ENCODE measurements at places on chromosomes 11 and 22.
A peak's percentile ranks its signal among the peaks of the same experiment; 100 is the strongest.

GRCh38 chr11:69501891-69502860 lies 20.7 kb downstream of the LINC01488 start:
- no peak for DNase-seq

GRCh38 chr11:10893714-10894151 lies 35.9 kb upstream of the ZBED5 start:
- peak; percentile 96 for DNase-seq

DNA sequence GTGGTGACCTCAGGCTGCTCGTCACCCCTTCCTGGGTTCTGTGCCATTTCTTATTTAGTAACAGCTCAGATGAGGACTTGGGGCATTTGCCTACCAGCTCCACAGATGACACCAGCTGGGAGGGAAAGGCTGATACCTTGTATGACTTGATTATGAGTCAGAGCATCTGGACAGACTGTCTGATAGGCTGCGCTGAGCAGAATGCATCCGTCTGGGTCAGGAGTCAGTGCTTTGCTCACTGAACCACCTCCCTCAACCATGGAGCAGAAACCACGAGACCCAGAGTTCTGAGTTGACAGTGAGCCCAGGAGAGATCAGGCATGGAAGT lies 6.8 kb downstream of the ST14 start:
- peak; percentile 76 for DNase-seq

GRCh38 chr11:8096575-8096974 lies 15.6 kb downstream of the TUB start:
- no peak for DNase-seq

DNA sequence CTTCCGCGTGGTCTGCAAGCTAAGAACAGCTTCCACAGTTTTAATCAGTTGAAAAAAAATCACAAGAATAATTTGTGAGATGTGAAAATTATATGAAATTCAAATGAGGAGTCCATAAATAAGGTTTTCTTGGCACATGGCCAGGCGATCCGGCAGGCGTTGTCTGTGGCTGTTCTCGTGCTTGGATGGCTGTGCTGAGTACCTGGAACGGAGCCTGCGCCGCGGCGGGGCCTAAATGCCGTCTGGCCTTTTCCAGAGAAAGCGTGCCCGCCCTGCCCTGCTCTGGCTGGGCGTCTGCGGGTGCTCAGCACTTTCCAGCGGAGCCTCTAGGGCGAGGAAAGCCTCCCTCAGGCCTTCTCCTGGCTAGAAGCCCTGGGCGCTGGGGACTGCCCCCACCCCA lies 41.8 kb downstream of the OSBPL5 start:
- peak; percentile 76 for DNase-seq

GRCh38 chr22:26768952-26769351 lies 111.6 kb downstream of the MIAT start:
- DNase-seq, result no peak

DNA sequence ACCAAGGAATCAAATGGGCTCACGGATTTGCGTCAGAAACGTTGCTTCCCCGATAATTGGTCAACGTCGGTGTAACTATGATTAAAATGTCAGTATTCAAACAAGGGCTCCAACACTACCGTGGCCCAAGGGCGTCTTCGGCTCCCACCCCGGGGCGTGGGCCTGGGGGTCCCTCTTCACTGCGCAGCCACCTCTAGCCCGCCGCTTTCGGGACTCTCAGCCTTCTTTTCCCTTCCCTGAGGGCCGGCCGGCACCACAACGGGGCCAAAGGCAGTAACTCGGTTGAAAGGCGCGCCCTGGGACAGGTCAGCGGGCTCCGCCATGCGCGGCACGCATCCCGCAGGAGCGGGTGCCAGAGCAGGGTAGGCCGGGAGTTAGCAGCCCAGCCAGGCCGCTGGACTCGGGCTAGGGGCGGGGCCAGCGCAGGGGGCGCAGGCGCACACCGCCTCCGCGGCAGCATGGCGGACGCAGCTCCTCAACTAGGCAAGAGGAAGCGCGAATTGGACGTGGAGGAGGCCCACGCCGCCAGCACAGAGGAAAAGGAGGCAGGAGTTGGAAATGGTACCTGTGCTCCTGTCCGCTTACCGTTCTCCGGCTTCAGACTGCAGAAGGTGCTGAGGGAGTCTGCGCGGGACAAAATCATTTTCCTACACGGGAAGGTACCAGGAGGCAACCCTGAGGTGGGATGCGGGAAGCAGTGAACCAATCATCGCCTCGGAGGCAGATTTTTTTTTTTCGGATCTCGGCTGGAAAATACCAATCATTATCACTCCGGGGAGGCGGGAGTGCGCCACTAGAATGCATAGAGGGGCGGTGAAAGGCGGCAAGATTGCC lies at the start of gene DCPS:
Gene DCPS (plus strand): TSS at position 438 of the 834 bp plus-strand sequence. CDS start 21 bp downstream, at position 459.
- DNase-seq, result peak; percentile 90

- no peak for DNase-seq
Observed at GRCh38 chr22:33584152-33584551, 336.1 kb downstream of the LARGE1 start.

GRCh38 chr11:17876827-17877226 lies 136.0 kb downstream of the SERGEF start:
- no peak for DNase-seq

DNA sequence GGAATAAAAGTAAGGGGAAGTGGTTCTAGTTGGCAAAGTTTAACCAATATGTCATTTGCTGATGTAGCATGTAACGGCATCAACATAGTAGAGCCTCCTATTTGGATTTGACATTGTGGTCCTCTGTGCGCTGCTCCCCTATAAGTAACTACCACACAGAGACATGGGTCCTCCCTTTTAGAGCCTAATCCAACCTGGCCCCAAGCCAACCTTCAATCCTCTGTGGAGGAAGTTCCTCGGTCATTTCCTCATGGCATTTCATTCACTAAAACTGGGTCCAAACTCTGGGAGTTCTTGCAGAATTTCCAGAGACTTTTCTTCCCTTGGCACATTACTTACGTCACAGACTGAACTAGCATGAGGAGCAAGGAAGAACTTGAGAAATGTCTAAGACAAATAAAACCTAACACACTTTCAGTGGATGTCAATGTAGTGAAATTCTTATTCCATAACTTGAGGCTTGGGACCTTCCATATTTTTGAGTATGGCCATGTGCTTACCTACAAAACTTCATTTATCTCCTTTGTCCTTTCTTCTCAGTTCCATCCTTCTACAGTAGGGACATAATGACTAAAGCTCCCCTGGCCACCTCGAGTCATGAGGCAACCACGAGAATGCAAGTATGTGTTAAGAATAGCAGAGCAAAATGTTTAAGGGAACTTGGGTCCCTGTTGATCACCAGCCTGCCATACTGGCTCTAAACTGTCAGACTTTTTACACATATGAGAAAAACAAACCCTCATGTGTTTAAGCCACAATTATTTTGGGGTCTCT lies 34.7 kb downstream of the MMP20 start:
- DNase-seq, result no peak

GRCh38 chr22:33347002-33347401 lies 288.8 kb upstream of the SYN3 start:
- no peak for DNase-seq

DNA sequence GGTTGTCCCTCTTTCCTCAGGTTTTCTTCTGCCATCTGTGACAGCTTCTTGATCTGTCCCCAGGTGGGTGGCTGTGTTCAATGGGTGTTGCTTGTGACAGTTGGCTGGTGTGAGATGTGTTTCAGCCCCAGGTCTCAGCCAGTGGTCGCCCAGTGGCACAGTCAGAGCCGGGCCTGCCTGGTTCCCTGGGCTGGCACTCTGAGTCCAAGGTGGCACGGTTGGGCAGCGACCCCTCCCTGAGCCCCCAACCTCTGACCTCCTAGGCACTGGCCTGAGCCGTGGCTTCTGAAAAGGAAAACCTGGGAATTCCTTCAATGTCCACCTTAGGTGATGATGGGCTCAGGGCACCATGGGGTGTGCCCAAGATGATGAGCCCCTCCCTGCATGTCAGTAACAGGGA lies 14.0 kb upstream of the PRODH start:
- DNase-seq, result no peak

DNA sequence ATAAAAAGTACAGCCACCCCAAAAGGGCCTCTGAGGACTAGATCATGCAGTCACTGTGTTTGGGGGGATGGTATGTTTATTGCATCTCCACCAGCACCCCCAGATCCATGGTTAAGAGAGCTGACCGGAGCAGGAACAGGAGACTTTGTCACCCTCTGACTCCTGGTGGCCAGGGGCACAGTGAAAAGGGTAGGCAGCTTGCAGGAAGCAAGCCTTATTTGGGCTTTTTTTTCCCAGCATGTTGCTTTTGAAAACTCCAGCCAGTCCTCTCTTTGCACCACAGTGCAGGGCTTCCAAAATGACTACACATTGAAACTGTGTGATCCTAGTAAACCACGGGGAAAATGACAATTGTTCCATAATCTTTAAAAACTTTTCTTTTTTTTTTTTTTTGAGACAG lies 20.6 kb downstream of the PRR5 start:
- DNase-seq, result no peak

DNA sequence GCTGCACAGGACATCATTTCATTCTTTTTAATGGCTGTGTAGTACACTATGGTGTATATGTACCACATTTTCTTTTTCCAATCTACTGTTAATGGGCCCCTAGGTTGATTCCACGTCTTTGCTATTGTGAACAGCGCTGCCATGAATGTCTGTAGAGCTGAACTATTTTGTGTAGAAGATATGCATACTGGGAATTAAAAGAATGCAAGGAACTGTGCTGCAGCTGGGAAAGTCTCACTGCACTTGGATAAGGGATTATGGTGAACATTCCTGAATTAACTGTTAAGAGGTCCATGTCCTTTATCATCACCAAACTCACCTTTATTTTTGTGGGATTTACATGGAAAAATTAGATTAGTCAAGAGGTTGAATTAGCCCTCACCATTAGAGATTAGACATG lies 224.7 kb downstream of the SNX19 start:
- no peak for DNase-seq

GRCh38 chr11:126162306-126163030 lies 49.0 kb downstream of the RPUSD4 start:
- no peak for DNase-seq

- DNase-seq, result no peak
Observed at GRCh38 chr11:79198898-79199250, 242.0 kb downstream of the TENM4 start.

DNA sequence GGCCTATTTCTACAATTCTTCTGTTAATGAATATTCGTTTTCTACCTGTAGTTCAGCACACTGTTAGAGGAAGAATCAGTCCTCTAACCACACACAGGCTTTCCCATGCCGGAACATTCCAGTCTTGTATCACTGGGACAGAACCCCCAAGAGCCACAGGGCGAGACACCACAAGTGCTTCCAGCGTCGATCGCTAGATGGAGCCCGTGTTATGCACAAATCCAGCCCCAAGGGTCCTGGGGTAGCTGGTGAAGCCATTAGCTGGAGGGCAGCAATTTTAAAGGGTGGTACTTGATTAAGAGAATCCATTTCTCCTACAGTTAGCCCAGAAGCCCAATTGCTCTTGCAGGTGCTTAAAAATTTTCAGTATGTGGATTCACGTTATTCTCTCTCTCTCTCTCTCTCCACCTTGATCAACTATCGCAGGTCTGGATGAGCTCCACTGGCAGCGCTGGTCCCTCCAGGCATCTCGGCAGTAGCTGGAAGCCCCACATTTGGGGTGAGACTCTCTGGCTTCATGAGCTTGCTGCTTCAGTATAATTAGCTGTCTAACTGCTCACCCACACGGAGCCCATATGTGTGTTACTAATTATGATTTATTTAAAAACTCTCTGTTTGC lies 148.2 kb upstream of the SNX19 start:
- DNase-seq, result peak; percentile 44

DNA sequence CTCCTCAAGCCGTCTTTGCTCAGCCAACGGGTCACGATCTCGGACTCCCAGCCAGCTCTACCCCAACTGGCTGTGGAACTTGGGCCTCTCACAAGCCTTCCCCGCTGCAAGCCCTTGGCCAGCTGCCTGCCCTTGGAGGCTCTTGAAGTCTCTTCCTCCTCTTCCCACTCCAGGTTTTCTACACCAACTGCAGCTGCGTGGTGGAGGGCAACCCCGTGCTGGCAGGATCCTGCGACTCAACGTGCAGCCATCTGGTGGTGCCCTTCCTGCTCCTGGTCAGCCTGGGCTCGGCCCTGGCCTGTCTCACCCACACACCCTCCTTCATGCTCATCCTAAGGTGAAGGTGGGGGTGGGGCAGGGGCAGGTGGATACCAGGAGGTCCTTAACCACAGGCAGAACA lies 40.5 kb upstream of the TPBGL start:
- DNase-seq, result no peak

DNA sequence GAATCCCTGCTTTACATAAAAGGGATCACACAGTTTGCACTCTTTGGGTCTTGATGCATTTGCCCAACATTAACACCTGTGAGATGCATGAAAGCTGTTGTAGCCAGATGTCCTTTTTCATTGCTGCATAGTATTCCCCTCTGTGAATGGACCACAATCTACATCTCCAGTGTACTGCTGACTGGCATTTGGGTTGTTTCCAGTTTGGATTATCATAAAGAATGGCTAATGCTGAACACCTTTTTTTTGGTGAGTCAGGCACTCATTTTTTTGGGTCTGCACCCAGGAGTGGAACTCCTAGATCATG lies 58.3 kb downstream of the PHF21B start:
- DNase-seq, result no peak

- DNase-seq, result peak; percentile 50
Observed at GRCh38 chr22:40572976-40573375, 63.5 kb downstream of the MRTFA start.

- no peak for DNase-seq
Observed at GRCh38 chr11:127677660-127678425, 677.3 kb upstream of the KIRREL3 start.

DNA sequence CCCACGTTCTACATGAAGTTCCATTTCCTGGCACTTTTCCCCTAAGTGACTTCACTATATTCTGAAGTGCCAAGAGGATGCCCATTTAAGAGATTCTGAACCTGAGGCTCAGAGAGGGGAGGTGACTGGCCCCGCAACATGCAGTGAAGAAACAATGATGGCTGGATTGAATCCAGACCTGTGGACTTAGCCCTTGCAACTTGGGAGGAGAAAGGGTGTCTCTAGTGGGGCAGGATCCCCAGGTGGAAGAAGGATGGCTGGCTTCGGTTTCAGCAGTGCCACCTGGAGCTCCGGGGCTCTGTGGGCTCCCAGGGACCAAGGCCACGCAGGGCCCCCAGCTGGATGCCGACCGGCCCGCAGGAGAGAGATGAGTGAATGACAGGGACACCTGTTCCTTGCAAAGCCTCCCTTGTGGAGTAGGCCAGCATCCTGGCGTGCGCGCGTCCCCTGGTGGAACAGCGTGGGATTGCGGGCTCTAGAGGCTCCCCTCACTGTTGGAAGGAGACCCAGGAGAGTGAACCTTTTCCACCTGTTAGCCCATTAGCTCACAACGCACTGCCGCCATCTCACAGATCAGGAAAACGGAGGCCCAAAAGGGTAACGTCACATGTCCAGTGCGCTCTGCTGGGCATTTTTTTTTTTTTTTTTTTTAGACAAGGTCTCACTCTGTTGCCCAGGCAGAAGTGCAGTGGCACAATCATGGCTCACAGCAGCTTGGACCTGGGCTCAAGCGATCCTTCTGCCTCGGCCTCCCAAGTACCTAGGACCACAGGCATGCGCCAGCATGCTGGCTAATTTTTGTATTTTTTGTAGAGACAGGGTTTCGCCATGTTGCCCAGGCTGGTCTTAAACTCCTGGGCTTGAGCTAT lies 104.7 kb downstream of the KIAA1671 start:
- DNase-seq, result no peak

All from fibroblast of gingiva (primary cell).